Naive B cell (primary cell): ENCODE measurements at places on chromosomes 13 and 19. TPM values are rescaled to one million over a fixed set of nuclear protein-coding genes. Genes with fewer than 3 reads are reported as not detected.

KCNN1 gene
- not detected for polyA plus RNA-seq

PLVAP gene
- polyA plus RNA-seq: not detected

LGALS14 gene
- polyA plus RNA-seq: not detected

HSPB6 gene
- not detected for polyA plus RNA-seq

KASH5 gene
- polyA plus RNA-seq: not detected

KLF2 gene
- polyA plus RNA-seq: 145 TPM

SLC44A2 gene
- polyA plus RNA-seq: 318 TPM

IZUMO4 gene
- 1.2 TPM for polyA plus RNA-seq

CPAMD8 gene
- polyA plus RNA-seq: not detected

ZFR2 gene
- 0.95 TPM for polyA plus RNA-seq

HSPH1 gene
- polyA plus RNA-seq: 24.3 TPM

KLK12 gene
- polyA plus RNA-seq: not detected

CLDN10 gene
- polyA plus RNA-seq: not detected

PDE4C gene
- not detected for polyA plus RNA-seq

ZNF99 gene
- polyA plus RNA-seq: 0.19 TPM

ATP1A3 gene
- 0.56 TPM for polyA plus RNA-seq

ZNF419 gene
- 10.0 TPM for polyA plus RNA-seq

TYK2 gene
- polyA plus RNA-seq: 52.2 TPM

ZNF738 gene
- 7.5 TPM for polyA plus RNA-seq

HOMER3 gene
- 0.69 TPM for polyA plus RNA-seq

NKPD1 gene
- not detected for polyA plus RNA-seq

FPR1 gene
- 1.4 TPM for polyA plus RNA-seq

DZIP1 gene
- not detected for polyA plus RNA-seq

OR2Z1 gene
- not detected for polyA plus RNA-seq
